Hepatocyte (in vitro differentiated cells): ENCODE measurements at places on chromosomes 5 and 9. TPM values are rescaled to one million over a fixed set of nuclear protein-coding genes. Genes with fewer than 3 reads are reported as not detected.
A peak's percentile ranks its signal among the peaks of the same experiment; 100 is the strongest.

The ROPN1L gene
- 0.28 and 0.30 TPM in 2 replicates for total RNA-seq

The PCA3 gene
- 0.16 TPM in 1 of 2 replicates, not detected in the other for total RNA-seq

DNA sequence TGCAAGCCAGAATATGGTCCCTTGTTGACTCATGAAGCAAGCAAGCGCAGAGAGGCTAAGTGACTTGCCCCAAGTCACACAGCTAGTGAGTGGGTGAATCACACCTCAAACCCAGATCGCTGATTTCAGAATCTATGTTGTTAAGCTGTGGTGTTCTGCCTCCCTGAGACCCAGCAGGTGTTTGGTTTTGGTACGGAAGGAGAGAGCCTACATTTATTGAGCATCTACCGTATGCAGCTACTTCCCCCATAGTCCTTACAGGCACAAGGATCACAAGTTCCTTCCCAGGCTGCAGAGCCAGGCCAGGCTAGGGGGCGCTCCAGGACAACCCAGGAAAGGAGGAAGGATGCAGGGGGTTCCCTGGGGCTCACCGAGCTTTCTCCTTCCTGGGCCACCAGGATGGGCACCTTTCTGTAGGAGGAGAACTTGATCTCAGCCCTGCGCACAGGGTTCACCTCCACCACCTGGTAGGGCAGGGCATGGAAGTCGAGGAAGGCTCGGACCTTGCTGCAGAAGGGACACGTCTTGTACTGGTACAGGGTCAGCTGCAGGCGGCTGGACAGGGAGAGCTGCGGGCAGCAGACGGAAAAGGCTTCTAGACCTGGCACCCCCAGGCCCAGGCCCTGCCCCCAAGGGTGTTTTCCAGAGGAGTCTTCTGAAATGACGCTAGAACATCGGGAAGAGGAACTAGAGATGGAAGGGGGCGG is 2.5 kb downstream of the PTGES2 start:
- no peak overlapping the region for H3K4me3 ChIP-seq
- H3K36me3 ChIP-seq = no peaks in the 10 kb centered on the region
- DNase-seq = peak; percentile 76
- H3K27ac ChIP-seq = no peak overlapping the region
- H3K27me3 ChIP-seq = no peaks in the 10 kb centered on the region
- H3K4me1 ChIP-seq = peaks cover 19% of the 10 kb centered on the region

DNA sequence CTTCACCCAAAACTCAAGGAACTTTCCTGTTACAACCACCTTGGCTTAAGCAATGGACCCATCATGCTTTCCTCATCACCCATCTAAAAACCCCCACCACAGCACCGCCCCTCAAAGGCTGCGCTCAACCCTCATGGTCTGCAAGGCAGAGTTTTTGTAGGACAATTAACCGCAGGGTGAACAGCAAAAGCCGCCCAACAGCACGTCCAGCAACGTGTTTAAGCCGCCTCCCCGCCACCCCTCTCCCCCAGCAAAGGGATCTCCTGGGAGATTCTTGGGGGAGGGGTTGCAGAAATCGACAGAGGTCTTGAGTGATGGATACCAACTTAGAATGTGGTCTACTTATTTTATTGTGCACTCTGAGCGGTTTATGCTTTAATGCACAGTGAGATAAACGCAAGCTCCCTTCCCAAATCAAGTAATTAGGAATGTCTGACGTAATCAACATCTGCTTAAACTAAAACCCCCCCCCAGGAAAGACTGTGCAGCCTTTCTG is 1.9 kb downstream of the ROR2 start:
- DNase-seq = peak; percentile 35
- H3K4me3 ChIP-seq = peak overlapping the region; percentile 97
- no peaks in the 10 kb centered on the region for H3K27me3 ChIP-seq
- H3K27ac ChIP-seq = peak overlapping the region; percentile 77
- no peaks in the 10 kb centered on the region for H3K36me3 ChIP-seq
